ENCODE measurements at places on chromosomes 5 and 9.

DNA sequence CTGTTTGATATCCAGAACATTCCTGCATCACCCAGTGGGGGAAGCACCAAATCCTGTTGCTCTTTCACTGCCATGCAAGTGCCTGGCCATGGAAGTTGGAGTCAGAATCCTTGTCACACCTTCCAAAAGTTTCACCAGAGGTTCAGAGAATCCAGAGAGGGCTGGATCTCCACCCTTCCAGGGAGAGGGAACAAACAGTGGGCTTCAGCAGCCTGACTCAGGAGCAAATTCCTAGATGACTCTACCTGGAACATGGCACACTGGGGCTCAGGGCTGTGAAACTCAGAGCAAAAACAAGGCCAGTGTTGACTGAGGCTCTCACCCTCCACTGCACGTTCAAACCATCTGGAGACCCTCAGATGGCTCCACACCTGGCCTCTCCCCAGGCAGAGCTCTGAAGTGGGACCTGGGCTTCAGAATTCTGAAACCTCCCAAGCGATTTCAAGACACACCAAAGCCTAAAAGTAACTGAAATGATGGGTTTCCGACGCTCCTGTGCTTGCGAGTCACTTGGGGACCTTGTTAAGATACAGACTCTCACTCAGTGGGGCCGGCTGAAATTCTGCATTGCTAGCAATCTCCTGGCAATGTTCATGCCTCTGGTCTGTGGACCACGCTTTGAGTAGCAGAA is 205.9 kb downstream of the AUH start:
- no peak for DNase-seq

- DNase-seq, result no peak
Measured at GRCh38 chr5:158537366-158537765, 562.4 kb downstream of the EBF1 start.

- DNase-seq, result no peak
Measured at GRCh38 chr9:18756712-18757125, 276.3 kb downstream of the SAXO1 start.

DNA sequence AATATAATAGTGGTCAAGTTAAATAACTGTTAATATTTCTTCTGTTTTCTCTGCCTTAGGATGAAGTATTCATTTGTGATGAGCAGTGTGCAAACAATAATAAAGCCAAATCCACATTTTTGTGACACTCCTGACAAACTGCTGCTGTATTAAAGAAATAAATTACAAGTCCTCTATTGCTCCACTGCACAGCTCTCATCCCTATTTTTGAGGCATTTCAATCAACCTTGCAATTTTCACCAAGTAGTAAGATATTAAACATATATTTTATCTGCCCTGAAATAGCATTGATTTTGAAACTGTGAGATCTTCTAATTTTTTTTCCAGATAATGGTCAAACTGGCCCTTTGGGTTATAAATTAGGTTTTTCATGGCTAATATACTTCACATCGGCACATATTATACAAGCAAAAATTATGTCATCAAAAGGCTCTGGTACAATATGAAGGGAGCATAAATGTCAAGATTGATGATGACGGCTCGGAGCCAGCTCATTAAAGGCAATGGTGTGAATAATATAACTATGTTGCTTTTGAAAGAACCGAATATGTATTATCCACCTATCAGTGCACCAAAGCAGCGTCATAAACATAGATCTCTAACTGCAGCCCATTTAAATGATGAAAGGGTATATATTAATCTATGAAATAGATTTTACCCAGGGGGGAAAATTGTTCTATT is 764.9 kb downstream of the DNAH5 start:
- DNase-seq, result no peak

All from prostate gland (tissue), 2 donors.